Endothelial cell (in vitro differentiated cells): ENCODE measurements at places on chromosomes 1 and 21.

DNA sequence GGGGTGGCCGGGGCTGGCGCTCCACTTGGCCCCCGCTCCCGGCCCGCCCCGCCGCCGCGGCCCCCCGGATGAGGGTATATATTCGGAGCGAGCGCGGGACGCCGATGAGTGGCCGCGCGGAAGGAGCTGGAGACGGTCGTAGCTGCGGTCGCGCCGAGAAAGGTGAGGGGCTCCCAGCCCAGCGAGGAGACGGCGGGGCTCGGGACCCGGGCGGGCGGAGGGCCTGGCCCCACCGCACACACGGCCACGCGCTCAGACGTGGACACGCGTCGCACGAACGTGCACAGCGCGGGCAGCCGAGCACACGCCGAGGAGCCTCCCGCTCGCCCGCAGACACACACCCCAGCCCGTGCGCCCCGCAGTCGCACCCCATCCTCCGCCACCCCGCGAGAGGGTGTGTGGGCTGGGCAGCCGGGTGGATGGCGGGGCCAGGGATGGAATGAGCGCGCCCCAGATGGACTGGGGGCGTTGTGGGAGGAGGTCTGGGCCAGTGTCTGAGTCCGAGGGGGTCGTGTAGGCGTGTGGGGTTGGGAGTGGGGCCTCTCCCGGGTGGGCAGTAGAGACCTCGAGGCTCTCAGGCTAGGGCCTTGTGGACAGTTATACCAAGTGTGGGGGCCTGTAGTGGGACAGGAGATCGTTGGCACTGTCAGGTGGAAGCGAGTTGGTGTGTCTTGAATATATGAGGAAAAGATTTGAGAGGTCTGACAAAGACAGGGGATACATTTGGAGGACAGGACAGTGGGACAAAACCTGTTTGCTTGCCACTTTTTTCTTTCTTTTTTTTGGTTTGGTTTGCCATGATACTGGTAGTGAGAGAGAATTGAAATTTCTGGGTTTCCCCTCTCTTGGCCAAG, at the start of gene UAP1:
Gene UAP1 (plus strand): TSS at position 107 of the 854 bp plus-strand sequence. CDS start 4,347 bp downstream, outside the sequence.
- DNase-seq, result no peak

- DNase-seq, result no peak
Measured at GRCh38 chr21:31136891-31137290, 98.6 kb upstream of the KRTAP19-8 start.

- DNase-seq, result no peak
Measured at GRCh38 chr1:11855430-11855829, 3.3 kb downstream of the NPPB start.

DNA sequence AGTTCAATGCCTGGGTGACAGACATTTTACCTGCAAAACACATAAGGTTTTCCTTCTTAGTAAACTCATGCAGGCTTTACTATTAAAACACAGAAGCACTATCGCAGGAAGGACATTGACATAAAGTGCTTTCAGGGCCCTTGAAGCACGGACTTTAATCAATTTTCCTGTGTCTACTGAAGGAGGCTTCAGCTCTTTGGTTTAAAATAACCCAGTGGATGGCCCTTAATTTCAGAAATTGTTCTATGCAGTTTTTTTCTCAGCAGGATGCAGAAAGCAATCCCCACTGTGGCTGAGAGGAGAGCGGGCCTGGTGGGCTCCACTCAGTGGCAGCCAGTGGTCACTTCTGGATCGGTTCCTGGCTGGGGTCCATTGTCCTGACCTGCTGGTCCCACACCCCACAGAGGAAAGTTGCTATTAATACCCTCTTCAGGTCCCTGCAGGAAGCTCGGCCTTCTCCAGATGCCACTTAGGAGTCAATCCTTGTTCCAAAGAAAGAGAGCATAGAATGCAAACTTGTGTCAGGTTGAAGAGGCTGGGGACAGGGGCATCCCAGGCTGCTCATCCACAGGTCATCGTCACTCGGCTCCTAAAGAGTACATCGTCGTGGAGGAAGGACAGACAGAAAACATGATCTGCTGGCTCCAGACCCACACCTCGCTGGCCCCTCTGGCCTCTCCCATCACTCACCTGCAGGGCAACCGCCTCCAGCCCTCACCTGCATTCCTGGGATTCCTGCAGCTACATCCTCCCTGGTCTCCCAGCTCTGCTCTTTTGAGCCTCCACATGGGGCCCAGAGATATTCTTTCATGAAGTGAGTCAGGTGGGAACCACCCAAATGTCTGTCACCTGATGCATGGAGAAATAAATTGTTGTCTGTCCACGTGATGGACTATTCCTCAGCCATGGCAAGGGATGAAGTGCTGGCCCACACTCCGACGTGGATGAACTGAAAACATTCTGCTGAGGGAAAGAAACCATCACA, 153.1 kb downstream of the PSMG1 start:
- no peak for DNase-seq

- no peak for DNase-seq
Measured at GRCh38 chr1:1947493-1947892, 28.4 kb upstream of the TMEM52 start.

DNA sequence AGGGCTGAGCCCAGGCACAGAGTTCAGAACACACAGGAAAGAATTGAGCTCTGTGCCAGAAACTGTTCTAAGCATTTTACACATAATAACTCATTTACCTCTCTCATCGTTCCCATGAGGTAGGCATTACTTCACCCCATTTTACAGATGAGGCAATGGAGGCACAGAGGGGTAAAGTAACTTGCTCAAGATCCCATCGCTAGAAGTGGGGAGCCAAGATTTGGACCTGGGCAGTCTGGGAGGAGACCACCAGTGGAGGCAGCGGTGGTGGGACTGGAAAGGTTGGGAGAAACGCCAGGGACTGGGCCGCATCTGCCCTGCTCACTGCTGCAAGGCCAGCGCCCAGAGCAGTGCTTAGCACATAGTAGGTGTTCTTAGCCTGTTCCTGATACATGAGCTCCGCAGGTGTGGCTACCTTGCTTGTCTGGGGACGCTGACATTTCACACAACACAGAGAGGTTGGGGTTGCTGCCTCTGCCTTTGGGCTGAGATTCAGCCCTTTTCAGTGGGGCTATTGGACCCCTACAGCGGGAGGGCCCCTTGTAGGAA, 27.8 kb upstream of the EPS8L3 start:
- DNase-seq, result no peak

DNA sequence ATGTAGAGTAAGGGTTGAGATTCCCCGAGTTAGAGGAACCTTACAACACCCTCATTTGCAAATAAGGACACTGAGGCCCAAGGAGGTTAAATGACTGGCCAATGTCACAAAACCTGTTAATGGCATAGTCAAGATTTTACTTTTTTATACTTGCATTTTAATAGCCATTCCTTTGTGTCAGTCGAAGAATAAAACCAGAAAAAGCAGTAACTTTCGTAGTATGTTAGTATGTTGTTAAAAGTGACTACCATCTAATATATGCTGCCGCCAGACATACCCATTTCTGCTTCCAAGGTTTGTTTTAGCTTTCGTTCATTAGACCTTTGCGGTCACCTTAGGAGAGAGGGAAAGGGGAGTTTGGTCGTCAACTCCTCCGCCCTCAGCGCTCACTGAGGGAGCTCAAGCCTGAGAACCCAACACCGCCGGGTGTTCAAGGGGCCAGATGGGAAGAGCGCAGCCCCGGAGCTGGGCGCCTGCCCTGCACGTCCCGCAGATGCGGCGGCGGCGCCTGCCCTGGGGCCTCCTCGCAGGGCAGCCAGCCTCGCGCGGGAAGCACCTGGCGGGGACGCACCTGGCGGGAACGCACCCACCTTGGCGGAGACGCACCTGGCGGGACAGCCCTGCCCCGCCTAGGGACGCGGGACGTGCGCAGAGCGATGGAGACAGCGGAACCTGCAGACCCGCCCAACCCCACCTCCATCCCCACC, 466 bp downstream of the VPS26C start:
- DNase-seq, result peak; percentile 54

DNA sequence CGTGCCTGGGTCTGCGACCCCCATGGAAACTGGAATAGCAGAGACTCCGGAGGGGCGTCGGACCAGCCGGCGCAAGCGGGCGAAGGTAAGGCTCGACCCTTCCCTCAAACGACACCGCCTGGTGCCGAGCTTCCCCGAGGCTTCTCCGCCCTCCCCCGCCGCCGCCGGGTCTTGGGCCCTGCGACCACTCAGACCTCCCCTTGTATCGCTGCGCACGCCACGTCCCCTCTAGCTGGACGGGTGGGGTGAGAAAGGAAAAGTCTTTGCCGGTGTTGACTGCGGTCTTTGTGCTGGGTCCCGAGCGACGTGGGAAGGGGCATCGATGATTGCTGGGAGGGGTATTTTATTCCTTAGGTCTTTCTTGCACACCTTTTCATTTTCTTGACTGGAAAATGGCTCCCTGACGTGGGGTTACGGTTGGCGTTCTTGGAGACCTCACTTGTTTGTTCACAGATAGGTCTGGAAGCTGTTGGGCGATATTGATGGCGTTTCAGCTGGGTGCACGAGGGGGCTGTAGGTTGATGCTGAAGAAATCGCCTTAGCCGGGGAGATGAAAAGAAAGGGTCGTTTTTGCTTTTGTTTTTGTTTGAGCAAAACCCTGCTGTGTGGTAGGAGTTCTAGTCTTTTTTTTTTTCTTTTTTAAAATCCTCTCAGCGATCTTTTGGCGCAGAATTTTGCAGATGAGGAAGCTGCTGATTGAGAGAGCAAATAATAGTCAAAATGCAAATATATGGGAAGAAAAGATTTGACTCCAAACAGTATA, 776 bp downstream of the KDM1A start:
- DNase-seq, result peak; percentile 57

DNA sequence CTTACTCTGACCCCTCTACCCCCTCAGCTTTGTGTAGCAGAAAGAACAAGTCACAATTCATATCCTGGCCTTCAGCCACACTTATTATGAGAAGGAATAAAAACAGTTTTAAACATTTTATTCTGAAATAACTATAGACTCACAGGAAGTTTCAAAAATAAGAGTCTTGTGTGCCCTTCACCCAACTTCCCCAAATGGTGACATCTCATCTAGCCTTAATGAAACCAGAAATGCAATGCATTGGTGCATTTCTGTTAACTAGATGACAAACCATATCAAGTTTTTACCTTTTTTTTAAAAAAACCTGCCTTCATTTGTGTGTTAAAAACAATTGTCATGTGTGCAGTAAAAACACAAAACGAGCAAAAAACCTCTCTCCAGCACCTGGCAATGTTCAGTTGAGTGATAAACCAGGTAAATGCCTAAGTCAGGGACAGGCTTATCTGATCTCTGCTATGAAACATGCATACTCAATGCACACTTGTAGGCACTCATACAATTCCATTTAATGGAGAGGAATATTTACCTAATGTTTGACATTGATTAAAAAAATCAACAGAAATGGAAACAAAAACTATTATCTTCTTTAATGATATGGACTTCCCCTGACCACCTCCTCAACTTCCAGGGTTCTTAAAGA, 51.5 kb downstream of the SH3BGR start:
- DNase-seq, result no peak

DNA sequence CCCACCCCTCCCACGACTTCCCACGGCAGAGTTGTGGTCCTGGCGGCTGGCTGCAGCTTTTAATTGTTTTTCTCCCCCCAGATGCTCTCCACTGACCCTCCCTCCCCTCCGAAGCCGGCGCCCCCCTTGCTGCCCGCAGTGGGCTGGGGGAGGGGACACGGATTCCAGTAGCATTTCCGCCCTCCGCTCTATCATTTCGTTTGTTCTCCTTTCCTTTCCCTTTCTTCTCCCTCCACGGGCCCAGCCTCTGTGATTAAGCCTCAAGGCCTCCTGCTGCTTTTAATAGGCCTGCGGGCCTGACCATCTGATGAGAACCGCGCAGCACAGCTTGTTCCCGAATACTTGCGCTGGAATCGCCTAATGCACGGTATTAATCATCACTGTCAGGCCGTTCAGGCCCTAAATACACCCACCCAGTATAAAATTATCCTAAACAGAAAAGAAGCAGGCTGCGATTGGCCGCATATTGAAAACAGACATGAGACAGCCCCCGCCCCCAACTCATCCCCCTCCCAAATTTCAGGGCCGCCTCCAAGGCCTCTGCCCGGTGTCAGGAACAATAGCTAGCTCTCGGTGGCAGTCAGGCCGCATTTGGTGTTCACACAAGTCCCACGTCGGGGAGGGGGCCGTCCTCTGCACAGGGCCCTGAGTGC, 102.0 kb upstream of the ARHGEF16 start:
- DNase-seq, result no peak

DNA sequence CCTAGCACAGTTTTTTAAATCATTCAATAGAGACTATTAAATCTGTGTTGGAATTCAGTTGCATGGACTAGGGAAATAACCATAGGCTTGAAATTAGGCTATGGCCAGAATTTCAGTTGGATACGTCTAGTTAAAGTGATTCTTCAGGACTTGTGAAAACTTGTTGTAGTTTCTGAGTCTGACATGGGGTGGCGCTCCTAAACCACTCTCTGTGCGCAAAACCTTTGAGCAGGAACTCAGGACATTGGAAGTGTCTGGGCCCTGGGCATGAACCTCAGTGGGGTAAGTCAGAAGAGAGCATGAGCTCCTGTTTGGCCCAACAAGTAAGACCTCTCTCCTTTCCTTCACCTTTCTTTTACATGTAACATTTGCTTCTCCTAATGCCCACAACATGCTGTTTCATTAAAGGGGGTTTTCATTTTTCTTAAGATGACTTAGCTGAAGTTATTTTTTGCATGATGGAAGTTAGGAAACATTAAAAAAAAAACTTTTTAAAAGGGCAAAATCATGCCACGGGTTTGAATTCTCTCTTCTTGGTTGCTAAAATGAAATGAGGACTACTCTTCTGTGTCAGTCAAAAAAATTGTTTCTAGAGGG, 17.1 kb upstream of the CCDC190 start:
- DNase-seq, result peak; percentile 79

GRCh38 chr21:42263591-42264131, 44.7 kb downstream of the ABCG1 start:
- peak; percentile 51 for DNase-seq

GRCh38 chr1:47487332-47487731, 49.5 kb downstream of the FOXD2 start:
- no peak for DNase-seq

DNA sequence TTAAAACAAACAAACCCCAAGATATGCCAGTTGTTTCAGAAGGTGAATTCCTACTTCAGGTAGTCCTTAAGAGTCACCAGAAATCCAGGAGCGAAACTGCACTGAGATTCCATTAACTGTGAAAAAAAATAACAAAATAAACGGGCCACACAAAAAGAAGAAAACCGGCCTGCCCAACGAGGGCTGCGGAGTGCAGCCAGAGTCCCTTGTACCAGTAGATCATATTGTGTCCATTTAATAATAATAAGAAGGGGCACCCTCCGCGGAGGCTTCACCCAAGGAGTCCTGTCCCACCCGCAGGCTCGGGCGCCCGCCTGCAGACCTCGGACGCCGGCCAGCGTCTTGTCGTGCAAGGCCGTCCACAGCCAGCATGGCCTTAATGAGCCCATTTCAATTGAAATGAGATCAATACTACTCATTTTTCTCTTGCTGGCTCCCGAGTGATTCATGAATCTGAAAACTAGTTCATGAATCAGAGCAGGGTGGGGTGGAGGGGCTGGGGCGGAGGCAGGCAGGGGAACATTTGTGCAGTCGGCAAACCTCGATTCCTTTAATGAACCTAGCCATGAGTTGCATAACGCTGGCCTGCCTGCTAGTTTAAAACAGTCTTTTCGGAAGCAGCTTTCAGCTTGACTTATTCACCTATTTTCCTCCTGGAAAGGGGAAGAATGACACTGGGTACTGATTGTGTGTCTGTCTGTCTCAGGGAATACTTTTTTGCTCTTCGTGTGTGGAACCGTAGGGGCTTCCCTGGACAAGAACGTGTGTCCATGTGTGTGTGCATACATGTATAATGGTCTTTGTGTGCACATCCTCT, 113.1 kb upstream of the IRF2BP2 start:
- no peak for DNase-seq
